Right cardiac atrium (tissue), 5 donors: ENCODE measurements at places on chromosomes 4 and X. TPM values are rescaled to one million over a fixed set of nuclear protein-coding genes. Genes with fewer than 3 reads are reported as not detected.

The RPL34 gene
- 818 TPM for total RNA-seq

The WNK3 gene
- 2.9 TPM for total RNA-seq

The TMPRSS11B gene
- not detected for total RNA-seq

The SLC39A8 gene
- 79.9 TPM for total RNA-seq

The WDFY3 gene
- 46.5 TPM for total RNA-seq

The SMAD1 gene
- total RNA-seq = 8.3 TPM

The NUDT11 gene
- total RNA-seq = 0.20 TPM

The PROM1 gene
- 5.4 TPM for total RNA-seq

The C4orf50 gene
- total RNA-seq = not detected

The TMSB15B gene
- 1.7 TPM for total RNA-seq

The TMEM150C gene
- total RNA-seq = 15.6 TPM

The TLR10 gene
- total RNA-seq = 0.06 TPM
